ENCODE measurements at places on chromosomes 3 and 15.

DNA sequence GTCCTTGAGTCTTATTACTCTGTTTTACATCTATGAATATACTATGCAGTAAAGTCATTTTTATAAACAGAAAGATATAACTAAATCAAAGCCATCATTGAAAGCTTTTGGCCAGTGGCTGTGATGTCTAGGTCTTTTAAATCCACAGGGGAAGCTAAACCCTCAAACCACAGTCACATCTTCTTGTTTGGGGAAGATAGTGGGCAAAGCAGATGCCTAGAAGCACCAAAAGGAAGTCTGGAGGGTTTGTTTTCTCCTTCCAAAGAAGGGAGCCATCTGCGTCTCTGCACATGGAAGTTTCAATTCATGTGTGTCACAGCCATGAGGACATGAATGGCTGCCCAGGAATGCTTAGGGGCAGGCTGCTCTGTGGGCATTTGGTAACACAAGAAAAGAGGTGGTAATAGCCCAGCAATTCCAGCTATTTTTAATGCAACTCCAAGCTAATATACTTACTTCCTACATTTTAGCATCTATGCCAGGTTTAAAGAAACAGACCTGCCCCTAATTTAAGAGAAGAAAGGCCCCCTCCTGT, 322.2 kb downstream of the SLC9A9 start:
- no peak for DNase-seq

GRCh38 chr3:59456852-59457485, 407.1 kb upstream of the CFAP20DC start:
- no peak for DNase-seq

- no peak for DNase-seq
These were observed 4.3 kb upstream of the MANF start for GRCh38 chr3:51380601-51381332.

DNA sequence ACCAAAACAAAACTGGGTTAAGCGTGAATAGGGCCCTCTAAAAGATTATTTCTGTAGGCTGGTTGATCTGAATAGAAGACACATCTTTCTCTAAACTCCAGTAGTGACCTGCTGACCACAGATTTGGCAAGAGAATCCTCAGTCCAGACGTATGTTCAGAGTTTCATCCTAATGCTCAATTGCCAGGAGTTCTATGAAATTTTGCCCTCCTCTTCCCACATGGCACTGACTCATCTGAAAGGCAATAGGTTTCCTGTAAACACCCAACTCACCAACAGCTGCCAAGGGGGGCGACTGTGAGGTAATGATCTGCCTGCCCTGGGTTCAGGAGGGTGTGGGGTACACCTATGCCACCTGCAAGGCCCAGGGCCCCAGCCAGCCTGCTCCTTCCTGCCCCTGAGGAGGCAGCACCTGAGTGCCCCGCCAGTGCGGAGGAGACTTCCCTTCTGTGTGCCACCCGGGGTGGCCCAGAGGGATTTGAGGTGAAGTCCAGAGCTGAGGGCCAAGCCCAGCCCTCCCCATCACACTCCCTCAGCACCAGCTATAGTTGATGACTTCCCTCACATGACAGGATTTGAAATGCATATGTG, 8.4 kb upstream of the PLA2G4D start:
- no peak for DNase-seq

DNA sequence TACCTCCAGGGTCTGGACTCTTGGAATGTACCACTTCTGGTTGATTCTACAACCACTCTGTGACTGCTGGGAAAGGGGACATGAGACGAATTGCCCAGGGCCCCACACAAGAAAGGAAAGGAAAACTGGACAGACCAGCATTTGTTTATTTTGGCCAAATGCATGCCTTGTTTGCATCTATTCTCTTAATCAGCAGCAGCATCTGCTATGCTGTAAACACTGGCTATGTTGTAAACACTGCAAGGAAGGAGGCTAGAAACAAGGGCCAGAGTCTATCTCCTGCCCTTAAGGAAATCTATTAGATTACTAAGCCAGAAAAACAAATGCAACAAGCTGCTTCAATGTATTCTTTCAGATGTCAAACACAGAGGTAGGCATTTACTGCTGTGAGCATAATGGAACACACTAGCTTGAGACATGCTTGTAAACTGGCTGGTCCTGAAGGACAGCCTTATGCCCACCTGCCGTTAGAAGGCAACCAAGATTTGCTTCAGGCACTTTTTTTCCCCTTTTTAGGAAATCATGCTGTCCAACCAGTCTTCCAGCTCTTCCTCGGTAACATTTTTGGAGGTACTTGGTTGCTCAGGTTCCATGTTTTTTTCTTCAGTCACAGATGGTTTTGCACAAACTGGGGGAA, 102.1 kb upstream of the CHRM5 start:
- DNase-seq: no peak

DNA sequence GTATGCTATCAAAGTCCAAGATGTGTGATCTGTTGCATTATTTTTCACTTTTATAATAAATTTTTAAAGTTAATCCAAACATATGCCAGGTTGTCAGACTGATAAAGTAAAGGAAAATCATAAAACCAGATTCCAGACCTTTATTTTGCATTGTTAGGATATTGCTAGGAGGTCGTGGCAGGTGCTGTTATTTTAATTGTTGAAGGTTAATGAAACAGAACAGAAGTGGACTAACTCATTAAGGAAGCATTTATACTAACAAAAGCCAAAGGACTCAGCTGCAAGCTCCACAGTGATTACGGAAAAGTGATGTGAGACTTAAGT, 63.1 kb downstream of the DCLK3 start:
- DNase-seq: no peak
